LoVo (cell line): ENCODE measurements at places on chromosomes 4 and X.
A peak's percentile ranks its signal among the peaks of the same experiment; 100 is the strongest.

- no peak for DNase-seq
Measured at GRCh38 chr4:53863158-53863557, 201.2 kb downstream of the CHIC2 start.

GRCh38 chr4:124459196-124459940 lies 253.2 kb downstream of the ANKRD50 start:
- DNase-seq = no peak

DNA sequence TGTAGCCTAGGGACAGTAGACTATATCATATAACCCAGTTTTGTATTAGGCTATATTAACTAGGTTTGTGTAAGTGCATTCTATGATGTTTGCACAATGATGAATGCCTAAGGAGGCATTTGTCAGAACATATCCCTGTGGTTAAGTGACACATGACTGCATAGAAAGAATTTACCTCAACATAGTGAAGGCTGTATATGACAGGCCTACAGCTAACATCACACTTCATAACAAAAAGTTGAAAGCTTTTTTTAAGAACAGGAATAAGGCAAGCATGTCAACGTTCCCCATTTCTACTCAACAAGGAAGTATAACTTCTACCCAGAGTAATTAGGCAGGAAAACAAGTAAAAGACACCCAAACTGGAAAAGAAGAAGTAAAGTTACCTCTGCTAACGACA lies 165.9 kb upstream of the NDST4 start:
- peak; percentile 2 for DNase-seq

GRCh38 chr4:3207531-3208037 lies 41.4 kb upstream of the MSANTD1 start:
- no peak for DNase-seq

DNA sequence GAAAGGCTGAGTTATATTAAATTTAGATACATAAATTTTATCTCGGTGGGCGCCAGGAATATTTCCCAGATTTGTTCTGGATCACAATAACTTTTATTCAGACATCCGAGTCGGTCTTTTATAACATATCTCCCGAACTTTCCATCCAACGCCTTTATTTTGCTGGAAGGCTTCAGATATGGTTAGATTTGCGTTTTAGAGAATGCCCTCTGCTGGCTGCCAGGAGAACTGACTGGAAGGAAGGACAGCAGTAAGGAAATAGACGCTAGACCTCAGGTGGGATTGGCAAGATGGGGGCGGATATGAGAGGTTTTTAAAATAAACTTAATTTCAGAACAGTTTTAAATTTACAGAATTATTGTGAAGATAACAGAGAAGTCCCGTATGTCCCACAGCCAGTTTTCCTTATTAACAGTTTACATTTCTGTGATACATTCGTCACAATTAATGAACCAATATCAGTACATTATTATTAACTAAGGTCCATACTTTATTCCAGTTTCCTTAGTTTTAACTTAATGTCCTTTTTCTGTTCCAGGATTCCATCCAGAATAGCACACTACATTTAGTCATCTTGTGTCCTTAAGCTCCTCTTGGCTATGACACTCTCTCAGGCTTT lies 4.6 kb upstream of the KANTR start:
- peak; percentile 38 for DNase-seq

GRCh38 chr4:159764343-159764952 lies 661.6 kb downstream of the RAPGEF2 start:
- peak; percentile 70 for DNase-seq

DNA sequence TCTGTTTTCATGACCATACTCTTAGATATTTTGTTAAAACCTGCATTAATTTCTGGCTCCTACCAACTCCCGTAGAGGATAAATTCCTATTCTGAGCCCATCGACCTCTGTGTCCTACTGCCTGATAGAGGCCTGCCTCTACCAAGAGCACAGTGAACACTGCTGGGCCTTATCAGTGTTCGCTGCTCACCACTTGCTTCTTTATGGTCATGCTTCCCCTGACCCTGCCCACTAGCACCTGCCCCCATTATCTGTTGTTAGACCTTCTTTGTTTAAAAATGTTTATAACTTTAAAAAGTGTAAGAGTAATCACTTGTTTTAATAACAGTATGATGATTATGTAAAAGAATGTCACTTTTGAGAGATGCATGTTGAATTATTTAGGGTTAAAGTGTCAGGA lies 6.1 kb downstream of the DAPP1 start:
- no peak for DNase-seq

DNA sequence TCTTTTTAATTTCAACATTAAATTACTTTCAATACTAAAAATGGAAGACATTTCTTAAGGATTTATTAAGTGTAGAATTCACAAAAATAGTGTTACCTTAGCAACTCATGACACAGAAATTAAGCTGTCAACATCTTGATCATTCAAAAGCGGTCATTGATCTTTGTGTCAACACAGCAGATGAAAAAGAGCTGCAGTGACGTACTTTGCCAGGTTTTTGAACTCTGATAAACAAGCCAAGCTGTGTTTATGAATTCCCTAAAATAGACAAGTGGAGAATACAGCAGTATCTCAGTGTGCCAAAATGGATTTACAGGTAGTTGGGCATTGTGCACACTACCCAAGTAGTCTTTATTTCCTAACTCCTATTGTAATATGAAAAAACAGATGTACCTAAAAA lies 1141.8 kb upstream of the PCDH7 start:
- DNase-seq = no peak

DNA sequence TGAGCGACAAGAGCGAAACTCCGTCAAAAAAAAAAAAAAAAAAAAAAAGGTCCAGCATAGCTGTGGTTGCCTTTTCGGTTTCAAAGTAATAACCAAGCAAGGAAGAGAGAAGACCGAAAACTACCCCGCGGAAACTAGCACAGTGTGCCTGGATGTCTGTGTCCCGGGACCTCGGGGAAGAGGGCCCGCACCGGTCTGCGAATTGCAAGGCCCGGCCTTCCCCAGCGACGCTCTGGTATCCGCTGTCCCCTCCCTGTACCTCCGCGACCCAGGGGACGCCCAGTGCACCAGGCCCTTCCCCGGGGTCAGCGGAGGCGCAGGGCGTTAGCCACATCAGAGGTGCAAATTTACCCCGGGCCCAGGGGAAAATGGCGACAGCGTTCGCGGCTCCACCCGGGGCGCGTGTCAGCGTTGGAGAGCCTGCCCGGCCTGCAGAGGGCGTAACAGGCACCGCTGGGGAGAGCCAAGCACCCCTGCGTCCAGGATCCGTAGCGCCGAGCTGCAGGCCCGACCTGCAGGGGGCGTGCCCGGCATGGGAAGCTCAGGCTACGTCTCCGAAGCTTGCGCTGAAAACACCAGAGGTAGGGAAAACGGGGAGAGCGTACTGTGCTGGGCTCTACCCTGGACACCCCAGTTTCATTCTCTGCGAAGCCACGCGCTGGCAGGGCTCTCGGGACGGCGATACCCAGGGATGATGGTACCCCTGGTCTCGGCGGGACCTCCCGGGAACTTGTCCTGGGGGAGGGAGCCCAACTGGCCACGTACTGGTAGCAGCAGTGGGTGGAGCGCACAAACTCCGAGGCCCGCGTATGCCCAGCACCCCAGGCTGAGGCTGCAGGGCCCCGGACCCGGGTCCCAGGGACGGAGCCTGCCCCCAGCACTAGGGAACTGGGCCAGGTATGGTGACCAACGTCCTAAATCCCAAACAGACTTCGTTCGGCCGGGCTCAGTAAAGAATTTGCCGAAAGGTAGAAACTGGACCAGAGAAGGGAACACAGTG lies 16.2 kb downstream of the NKX6-1 start:
- no peak for DNase-seq

- no peak for DNase-seq
Measured at GRCh38 chr4:36064117-36064516, 180.2 kb downstream of the ARAP2 start.

GRCh38 chr4:107987916-107988762 lies 1.6 kb upstream of the HADH start:
- DNase-seq = peak; percentile 35

GRCh38 chr4:72295966-72296557 lies 264.3 kb downstream of the NPFFR2 start:
- peak; percentile 53 for DNase-seq
